Spinal cord (tissue), 10 donors: ENCODE measurements at places on chromosomes 1 and 21. TPM values are rescaled to one million over a fixed set of nuclear protein-coding genes. Genes with fewer than 3 reads are reported as not detected.

ZBED6 gene
- polyA plus RNA-seq, result 3.1 TPM

CDC42SE1 gene
- polyA plus RNA-seq, result 89.8 TPM

OR2M4 gene
- polyA plus RNA-seq, result 0.17 TPM

ARV1 gene
- 34.8 TPM for polyA plus RNA-seq

PLA2G5 gene
- 3.2 TPM for polyA plus RNA-seq

ZC3H12A gene
- polyA plus RNA-seq, result 1.2 TPM

TARBP1 gene
- 127 TPM for polyA plus RNA-seq

SOAT1 gene
- 19.3 TPM for polyA plus RNA-seq

GFI1 gene
- polyA plus RNA-seq, result 0.16 TPM

HNRNPCL4 gene
- polyA plus RNA-seq, result 0.36 TPM

FAF1 gene
- polyA plus RNA-seq, result 61.9 TPM

ATAD3C gene
- polyA plus RNA-seq, result 0.68 TPM

HP1BP3 gene
- polyA plus RNA-seq, result 271 TPM

ADORA3 gene
- 10.4 TPM for polyA plus RNA-seq

TSPEAR gene
- polyA plus RNA-seq, result 0.33 TPM

TNFRSF14 gene
- 16.3 TPM for polyA plus RNA-seq

SPRR2E gene
- not detected for polyA plus RNA-seq

FMO5 gene
- polyA plus RNA-seq, result 4.7 TPM

CD53 gene
- polyA plus RNA-seq, result 15.7 TPM

IVL gene
- polyA plus RNA-seq, result not detected

SLC25A34 gene
- 7.7 TPM for polyA plus RNA-seq
